ENCODE measurements at places on chromosomes 1 and 21.

GRCh38 chr1:38867208-38867607 lies 5.9 kb downstream of the MYCBP start:
- DNase-seq: no peak

GRCh38 chr1:244854166-244854565 lies 10.2 kb downstream of the HNRNPU start:
- DNase-seq: no peak

DNA sequence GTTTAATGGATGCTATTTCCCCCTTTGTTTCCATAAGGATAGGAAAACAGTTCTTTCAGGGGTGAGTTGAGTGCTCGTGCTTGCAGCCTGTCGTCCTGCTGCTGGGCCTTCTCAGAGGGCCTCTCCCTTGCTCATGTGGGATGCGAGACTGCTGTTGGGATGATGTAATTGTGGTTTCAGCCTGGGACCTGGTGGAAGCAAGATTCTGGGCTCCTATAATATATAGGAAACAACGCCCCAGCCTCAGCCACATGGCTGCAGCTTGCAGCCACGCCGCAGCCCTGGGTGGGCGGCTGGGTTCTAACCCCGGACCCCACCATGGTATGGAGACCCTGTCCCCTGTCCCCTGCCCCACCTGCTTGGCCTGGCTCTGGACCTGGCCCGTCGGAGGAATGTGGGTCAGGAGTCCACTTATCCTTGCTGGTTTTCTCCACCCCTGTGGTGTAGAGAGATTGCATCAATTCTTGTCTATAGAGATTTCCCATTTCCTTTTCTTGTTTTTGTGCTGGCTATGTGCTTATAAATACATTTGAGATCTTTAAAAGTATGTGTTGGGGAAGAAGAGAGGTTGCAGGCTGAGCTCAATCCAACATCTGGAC lies 357.8 kb downstream of the SIPA1L2 start:
- DNase-seq: no peak

- peak; percentile 22 for DNase-seq
These were observed 112.9 kb upstream of the IPO9 start for GRCh38 chr1:201715801-201716741.

- peak; percentile 15 for DNase-seq
These were observed 6.7 kb downstream of the TAF1A start for GRCh38 chr1:222583079-222583478.

- no peak for DNase-seq
These were observed 133.1 kb downstream of the LRRC40 start for GRCh38 chr1:70072231-70072751.

DNA sequence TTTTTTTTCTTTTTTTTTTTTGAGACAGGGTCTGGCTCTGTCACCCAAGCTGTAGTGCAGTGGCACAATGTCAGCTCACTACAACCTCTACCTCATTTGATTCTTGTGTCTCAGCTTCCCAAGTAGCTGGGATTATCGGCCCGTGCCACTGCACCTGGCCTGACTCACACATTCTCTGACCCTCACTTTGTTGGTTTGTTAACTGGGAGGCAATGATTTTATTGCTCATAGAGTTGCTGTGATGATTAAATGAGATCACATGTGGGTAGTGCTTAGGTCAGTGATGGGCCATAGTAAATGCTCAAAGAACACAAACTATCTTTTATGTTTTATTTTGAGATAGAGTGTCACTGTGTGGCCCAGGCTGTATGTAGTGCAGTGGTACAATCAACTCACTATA lies 47.3 kb upstream of the SSBP3 start:
- DNase-seq: no peak

DNA sequence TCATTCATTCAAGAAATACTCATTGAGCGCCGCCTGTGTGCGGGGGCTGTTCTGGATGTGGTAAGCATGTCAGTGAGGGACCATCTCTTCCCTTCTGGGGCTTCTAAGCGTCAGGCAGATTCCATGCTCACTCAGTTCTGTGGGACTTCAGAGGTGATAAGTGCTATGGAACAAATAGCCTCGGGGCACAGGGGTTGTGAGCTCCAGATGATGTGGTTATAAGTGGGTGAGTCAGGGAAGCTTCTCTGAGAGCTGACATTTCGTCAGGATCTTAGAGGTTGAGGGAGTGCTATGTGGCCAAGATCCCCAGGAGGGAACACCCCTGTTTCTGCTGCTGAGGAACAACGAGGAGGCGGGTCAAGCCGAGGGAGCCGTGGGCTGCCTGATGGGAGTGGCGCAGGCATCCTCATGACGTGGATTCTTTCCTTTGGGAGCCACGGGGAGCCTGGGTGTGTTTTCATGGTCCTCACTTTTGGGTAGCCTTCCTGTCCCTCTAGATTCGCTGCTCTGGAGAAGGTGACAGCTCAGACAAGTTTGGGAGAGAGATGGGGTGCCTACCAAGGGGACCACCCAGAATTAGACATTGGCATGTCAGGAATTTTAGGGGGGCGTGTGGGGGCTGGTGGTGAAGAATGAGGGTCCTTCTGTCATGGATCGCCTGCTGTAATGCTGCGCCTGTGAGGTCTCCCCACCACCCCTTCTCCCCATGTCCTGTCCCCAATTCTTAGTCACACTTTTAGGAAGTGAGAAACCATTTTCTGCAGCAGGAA lies 38.5 kb downstream of the HUNK start:
- DNase-seq: no peak

- no peak for DNase-seq
These were observed 22.1 kb downstream of the ZBTB17 start for GRCh38 chr1:15953791-15954241.

DNA sequence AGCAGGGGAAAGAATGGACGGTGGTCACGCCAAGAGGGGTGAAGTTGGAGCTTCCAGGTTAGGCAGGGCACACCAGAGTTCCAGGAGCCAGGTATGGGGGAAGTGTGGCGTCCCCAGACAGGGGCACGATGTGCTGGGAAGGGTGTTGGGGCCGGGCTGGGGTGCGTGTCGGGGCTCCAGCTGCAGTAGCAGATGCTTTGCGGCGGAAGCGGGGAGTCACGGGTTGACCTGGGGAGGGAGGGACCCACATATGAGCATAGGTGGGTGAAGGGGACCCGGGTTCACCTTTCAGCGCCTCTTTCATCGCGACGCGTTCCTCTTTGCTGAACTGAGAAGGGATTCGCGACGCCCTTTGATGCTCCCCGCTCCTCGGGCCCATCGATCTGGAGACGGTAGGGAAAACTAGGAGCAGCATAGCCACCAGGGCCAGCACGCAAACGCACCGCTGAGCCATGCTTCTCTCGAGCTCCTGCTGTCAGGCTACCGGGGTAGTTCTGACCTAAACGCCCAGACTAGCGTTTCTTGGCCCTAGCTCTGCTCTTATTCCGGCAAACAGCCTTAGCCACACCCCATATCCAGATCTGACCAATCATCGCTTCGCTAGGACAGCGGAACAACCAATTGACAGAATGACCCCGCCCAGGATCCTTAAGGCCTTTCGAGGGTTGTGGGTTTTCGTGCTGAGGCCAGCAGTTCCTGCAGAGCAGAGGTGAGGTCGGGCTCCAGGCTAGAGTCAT lies at the start of gene PM20D1:
Gene PM20D1 (minus strand): TSS at position 514 of the 737 bp plus-strand sequence. CDS start 60 bp downstream, at position 454.
- DNase-seq: peak; percentile 93

- DNase-seq: no peak
These were observed 24.2 kb upstream of the CR2 start for GRCh38 chr1:207429963-207430362.

DNA sequence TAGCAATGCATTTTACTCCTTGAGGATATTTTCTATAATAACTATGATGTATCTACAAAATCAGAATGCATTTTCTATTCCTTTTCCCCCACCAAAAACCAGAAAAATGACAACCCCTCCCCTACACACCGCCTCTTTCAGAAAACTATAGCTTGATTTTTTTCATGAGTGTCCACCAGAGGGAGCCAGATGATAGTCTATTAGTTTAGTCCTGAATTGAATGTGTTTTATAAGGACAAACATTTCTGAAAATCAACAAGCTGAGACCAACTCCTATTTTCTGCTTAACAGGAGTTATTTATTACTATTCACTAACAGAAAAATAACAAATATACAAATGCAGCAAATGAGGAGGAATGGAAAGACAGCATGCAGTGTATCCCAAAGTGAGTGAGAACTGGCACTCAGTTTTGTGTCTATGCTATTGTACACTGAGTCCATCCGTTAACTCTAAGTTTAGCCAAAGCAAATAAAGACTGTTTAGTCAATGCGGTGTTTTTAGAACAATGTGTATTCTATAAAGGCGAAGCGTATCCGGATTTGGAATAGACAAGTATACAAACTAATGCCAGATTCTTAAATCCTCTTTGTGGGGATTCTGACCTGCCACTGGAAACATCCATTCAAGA lies 182.6 kb downstream of the VAV3 start:
- DNase-seq: peak; percentile 30

- no peak for DNase-seq
These were observed 88.8 kb upstream of the IPO9 start for GRCh38 chr1:201740086-201740541.

DNA sequence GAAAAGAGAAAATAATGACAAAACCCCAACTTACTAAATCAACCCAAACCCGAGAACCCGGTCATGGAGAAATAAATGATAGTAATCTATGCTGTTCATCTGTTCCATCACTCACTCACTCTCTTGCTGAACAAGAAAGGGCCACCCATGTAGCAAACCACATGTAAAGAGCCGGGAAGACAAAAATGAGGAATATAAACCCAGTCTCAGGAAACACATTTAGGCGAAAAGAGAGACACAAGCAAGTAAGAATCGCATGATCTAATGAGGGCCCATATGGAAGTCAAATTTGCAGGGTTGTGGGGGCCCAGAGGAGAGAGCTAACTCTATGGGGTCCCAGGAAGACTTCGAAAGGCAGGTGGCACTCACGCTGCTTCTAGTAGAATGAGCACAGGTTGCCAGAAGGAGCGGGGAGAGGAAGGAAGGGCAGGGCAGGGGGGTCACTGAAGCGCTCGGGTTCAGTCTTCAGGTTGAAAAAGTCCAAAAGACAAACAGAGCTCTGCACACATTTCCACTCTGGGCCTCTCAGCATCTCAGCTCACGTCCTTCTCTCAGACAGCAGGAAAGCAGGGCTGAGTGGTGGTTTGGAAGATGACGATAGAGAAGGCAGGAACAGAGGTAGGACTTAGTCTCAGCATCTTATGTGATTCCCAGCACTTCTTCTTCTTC lies 142.9 kb upstream of the KRTAP19-8 start:
- DNase-seq: peak; percentile 22

DNA sequence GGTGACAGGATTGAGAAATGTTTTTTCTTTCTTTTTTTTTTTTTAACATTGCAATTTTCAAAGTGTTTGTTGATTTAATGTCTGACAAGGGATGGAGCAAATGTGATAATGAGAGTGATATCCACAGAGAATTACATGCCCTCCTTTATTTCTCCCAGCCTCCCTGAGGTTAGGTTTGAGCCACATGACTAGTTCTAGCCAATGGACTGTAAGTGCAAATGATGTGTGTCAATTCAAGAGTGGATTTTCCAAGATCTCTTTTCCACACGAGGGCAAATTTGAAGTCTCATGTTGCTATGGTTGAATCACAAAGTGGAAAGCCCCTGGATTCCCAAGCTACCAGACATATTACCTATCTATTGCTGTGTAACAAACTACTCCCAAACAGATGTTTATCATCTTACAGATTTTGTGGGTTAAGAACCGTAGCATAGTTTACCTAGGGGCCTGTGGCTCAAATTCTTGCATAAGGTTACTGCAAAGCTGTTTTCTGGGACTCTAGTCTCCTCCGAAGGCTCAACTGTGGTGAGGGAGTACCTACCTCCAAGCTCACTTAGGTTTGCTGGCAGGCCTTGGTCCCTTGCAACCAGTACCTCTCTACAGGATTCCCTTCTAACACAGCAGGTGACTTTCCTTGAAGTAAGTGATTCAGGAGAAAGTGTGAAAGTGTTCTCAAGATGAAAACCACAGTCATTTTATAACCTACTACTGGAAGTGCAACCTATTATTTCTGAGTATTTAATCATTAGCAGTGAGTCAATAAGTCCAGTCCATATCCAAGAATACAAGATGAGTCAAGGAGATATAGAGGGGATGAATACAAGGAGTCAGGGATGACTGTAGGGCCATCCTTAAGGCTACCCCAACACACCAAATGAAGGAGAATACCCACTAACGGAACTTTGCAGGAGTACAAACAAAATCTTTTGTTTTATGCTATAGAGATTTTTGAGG lies 533.6 kb downstream of the PTPRC start:
- no peak for DNase-seq

DNA sequence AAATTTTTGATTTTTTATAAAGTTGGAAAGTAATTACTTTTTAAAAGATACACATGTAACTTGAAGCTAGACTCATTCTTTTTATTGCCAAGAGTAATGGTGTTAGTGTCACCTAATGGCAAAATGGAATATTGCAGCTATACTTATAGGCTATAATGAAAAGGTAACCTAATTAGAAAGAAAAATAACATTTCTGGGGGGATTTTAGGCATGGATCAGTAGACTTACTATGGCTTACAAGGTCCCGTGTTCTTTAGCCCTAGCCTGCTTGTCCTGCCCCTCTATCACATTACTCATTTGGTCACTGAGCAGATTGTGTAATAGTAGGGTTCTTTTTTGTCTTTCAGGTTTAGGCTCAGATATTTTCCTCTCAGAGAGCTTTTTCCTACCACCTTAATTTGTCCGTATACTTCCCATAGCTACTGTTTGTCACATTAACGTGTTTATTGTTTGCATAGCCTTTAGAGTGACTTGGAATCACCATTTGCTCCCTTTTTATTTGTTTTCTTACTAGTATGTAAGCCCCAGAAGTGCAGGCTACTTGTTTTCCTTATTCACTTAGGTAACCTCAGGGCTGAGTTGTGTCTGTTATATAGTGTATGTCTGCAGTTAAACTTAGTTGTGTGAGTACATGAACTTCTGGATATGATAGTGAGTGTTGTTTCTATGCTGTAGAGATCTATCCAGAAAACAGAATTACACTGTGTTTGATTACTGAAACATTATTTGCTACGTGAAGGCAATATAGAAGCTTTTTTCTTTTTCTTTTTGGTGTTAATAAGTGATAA lies 58.7 kb downstream of the RABGAP1L start:
- peak; percentile 55 for DNase-seq

DNA sequence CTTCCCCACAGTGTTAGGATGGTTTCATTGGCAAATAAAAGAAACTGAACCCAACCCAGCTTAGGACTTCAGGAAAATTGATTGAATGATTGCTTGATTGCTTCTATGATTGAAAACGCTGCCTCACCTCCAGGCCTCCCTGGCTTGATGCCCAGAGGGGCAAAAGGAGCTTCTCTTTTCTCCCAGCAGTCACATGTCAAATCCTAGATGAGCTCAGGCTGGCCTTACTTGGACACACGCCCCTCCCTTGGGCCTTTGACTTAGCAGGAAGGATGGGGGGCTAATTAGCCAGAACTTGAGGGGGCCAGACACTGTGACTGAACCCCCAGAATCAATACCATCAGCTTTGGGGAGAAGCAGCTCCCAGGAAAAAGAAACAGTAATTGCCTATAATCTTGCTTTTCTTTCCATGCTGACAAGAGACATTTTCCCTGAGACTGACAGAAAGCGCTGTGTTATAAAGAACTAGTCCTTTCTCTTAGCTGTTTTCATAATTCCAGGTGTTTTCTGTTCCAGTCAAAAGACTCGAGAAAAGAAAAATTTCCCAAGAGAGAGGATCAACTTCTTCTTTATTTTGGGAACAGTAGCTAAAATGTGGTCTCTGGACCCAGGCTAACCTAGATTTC lies 50.8 kb upstream of the ATP5PO start:
- no peak for DNase-seq
